Occipital lobe (tissue), 3 donors: ENCODE measurements at places on chromosomes 13 and 19. TPM values are rescaled to one million over a fixed set of nuclear protein-coding genes. Genes with fewer than 3 reads are reported as not detected.

GRCh38 chr13:76646946-76647345 is 239.3 kb downstream of the KCTD12 start:
- DNase-seq = no peak

DNA sequence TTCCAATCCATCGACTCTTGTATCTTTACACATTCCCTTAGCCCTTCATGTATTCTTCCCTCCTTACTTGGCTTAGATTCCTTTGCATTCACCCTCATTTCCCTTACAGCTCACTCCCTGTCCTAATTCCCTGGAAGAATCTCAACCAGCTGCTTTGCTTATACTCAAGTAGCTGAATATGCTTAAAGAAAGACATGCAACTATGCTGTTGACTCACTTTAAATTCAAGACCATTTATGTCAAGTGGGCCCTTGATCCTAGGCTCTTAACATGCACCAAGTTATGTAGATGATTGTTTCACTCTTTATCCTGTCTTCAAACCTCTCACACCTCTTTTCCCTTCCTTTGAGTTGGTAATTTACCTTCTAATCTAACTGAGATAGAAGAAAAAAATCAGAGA is 7.4 kb downstream of the CCDC122 start:
- DNase-seq = no peak

GRCh38 chr13:58597552-58597951 is 966.0 kb downstream of the PCDH17 start:
- DNase-seq = no peak

DNA sequence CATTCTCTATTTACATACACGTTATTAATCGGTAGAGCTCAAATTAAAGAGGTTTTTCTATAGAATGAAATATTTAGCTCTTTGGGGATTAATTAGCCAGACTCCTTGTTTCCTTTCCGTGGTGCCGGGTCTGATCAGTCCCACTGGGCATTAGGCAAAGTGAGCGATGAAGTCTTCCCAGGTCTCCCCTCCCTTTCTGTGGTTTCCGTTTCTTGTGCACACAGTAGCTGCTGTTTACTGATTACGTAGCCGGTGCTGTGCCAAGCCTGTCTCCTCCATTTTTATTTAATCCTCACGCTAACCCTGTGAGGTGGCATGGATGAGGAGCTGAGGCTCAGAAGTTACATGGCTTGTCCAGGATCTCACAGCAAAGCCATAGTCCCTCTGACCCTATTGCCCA is 9.0 kb downstream of the SLC25A15 start:
- DNase-seq = no peak

DNA sequence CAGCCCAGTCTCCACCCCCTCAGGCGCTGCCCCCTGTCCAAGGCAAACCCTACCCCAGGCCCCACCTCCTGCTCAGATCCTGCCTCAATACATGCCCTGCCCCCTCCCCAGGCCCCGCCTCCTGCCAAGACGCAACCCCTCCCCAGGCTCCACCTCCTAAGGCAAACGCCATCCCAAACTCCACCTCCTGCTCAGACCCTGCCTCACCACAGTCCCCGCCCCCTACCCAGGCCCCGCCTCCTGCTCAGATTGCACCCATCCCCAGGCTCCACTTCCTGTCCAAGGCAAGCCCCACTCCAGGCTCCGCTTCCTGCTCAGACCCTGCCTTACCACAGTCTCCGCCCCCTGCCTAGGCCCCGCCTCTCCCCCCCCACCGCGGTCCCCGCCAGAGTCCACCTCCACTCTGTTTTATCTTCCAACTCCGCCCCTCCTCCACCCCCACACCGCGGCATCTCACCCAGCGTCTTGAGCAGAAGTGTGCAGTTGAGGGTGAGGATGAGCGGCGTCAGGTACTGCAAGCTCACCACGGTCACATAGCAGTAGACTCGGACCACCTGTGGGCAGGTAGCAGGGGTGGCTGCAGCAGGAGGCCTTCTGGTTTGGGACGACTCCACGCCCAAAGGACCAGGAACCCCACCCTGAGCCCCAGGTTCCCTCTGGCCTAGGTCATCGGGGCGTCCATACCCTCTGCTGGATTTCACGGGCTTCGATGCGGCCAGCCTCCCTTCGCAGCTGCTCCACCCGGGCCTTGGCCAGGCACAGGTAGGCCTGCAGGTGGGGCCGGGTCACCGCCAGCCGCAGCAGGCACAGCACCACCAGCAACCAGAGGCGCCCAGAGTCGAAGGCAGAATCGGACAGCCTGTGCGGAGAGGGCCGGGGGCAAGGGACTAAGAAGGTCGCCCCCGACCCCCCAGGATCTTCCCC is 17.7 kb downstream of the TMEM161A start:
- DNase-seq = no peak

The PTH2 gene
- total RNA-seq = not detected

The KCNK6 gene
- total RNA-seq = 0.31 TPM

The GPR183 gene
- total RNA-seq = 3.1 TPM
